ENCODE measurements at places on chromosomes 7 and 10. TPM values are rescaled to one million over a fixed set of nuclear protein-coding genes. Genes with fewer than 3 reads are reported as not detected.

RTKN2 gene
- 0.21 TPM for total RNA-seq

DNA sequence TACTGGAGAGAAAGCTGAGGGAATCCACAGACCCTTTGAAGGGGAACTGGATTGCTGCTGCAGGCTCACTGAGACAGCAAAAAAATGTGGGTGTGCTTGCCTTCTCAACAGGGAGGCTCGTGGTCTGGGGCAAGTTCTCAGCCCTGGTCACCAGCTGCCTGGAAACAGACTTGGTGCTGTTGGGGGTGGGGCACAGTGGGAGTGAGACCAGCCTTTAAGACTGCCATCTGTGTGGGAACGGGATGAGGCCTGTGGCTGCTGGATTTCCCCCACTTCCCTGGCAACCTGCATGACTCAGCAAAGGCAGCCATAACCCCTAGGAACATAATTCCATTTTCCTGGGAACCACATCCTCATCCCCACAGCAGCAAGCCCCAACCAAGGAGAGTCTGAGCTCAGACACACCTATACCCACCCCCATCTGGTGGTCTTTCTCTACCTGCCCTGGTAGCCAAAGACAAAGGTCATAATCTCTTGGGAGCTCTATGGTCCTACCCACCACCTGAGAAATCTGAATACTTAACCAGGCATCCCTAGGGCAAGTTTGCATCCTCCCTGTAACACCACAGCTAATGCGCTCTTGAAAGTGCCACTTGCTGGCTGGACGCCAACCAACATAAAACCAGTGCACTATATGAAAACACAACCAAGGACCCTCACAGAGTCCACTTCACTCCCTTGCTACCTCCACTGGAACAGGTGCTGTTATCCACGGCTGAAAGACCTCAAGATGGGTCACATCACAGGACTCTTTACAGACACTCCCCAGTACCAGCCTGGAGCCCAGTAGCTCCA lies 45.0 kb upstream of the TFEC start:
- H3K36me3 ChIP-seq, result no peaks in the 10 kb centered on the region
- no peak for DNase-seq
- no peak overlapping the region for H3K27ac ChIP-seq
- H3K27me3 ChIP-seq, result no peaks in the 10 kb centered on the region
- H3K4me1 ChIP-seq, result no peaks in the 10 kb centered on the region

- no peak overlapping the region for H3K27ac ChIP-seq
- no peaks in the 10 kb centered on the region for H3K27me3 ChIP-seq
- no peak overlapping the region for H3K4me3 ChIP-seq
- H3K4me1 ChIP-seq, result no peaks in the 10 kb centered on the region
- DNase-seq, result no peak
Measured at GRCh38 chr7:140983802-140984201, 30.9 kb downstream of the MRPS33 start.

ATG9B gene
- not detected for total RNA-seq

DNA sequence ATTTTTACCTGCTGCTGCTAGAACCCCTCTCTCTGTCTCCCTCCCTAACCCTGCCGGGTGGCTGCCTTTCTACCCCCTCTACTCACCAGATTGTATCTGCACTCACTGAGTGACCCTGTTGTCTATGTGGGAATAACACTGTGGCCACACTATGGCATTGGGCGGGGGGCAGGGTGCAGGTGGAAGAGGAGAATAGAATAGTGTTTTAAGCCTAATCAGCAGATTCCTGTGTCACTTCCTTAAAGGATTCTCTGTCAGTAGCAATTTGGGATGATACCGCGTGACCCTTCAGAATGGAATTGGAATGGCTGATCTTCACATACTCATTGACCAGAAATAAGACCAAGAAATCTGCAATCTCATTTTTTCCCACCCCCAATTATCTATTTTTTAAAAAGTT lies 67.1 kb upstream of the ANKRD1 start:
- H3K4me1 ChIP-seq, result no peaks in the 10 kb centered on the region
- no peak overlapping the region for H3K4me3 ChIP-seq
- no peak for DNase-seq
- H3K27me3 ChIP-seq, result no peaks in the 10 kb centered on the region
- no peak overlapping the region for H3K27ac ChIP-seq
- H3K36me3 ChIP-seq, result no peaks in the 10 kb centered on the region

DNA sequence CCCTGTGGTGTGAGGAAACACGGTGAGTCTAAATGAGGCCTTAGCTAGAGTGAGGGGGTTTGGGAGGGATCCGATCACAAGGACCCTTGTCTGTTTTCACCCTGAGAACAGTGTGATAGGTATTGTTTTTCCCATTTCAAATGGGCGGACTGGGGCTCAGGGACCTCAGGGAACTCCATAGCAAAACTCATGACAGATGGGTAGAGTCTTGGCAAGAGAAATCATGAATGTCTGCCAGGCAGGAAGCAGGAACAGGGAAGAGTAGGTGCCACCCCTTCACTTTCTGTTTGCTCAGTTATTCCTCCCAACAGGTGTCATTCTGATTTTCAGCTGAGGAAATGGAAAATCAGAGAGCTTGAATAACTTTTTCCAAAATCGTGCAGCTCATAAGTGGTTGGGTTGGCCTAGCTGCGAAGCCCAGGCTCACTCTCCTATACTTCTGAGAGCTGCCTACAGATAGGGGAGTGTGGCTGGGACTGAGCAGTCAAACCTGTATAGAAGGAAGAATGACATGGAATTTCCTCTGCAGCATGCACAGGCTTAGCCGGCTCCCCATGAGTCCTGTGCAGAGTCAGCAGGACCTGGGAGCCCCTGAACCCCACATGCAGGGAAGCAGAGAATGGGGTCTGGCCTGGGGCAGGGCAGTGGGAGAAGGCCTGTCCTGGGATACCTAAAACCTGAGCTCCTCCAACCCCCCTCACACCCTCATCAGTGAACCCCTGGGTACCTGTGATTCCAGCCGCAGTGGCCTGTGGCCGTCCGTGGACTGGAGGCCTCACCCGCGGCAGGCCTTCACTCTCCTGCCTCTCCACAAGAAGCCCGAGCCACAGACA lies 17.6 kb upstream of the C10orf105 start:
- H3K27ac ChIP-seq, result no peak overlapping the region
- H3K27me3 ChIP-seq, result no peaks in the 10 kb centered on the region
- H3K4me1 ChIP-seq, result no peaks in the 10 kb centered on the region
- no peak overlapping the region for H3K4me3 ChIP-seq

DNA sequence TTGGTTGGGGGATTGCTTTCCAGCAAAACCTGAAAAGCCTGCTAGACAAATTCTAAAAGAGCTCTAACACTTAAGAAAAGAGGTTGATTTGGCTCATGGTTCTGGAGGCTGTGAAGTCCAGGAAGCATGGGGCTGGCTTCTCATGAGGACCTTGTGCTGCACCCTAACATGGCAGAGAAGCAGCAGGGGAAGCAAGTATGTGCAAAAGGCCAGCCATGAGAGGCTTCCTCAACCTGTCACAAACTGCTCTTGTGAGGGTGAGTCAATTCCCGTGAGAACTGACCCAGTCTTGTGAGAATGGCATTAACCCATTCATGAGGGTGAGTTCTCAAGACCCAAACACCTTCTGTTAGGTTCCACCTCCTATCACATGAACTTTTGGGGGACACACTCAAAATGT lies 54.3 kb upstream of the IGFBP3 start:
- H3K27me3 ChIP-seq, result no peaks in the 10 kb centered on the region
- DNase-seq, result no peak
- H3K4me3 ChIP-seq, result no peak overlapping the region
- no peak overlapping the region for H3K27ac ChIP-seq
- no peaks in the 10 kb centered on the region for H3K36me3 ChIP-seq
- H3K4me1 ChIP-seq, result peaks cover 2% of the 10 kb centered on the region

DNA sequence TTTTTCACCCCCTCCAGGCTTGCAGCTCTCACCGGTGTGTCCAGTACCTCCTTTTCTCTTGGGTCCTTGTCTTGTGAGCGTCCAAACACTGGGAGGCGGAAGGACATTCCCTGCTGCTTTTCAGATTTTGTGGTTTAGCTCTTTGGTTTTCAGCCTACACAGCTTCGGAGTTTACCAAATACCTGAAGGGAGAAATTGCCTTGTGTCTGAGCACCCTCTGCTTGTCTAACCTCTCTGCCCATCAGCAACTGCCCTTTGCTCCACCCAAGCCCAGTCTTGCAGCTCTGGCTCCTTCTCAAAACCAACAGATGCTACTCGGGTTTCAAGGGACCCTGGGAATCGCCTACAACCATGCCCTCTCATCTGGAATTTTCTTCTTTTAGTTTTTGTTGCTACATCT lies 519.1 kb upstream of the IGFBP3 start:
- no peak overlapping the region for H3K4me3 ChIP-seq
- H3K4me1 ChIP-seq, result no peaks in the 10 kb centered on the region
- H3K36me3 ChIP-seq, result no peaks in the 10 kb centered on the region
- no peak for DNase-seq
- H3K27ac ChIP-seq, result no peak overlapping the region

GRCh38 chr7:37174460-37174859 lies 274.2 kb downstream of the ELMO1 start:
- no peak overlapping the region for H3K27ac ChIP-seq
- DNase-seq, result no peak
- no peaks in the 10 kb centered on the region for H3K4me1 ChIP-seq
- H3K4me3 ChIP-seq, result no peak overlapping the region
- H3K36me3 ChIP-seq, result no peaks in the 10 kb centered on the region

CALML5 gene
- not detected for total RNA-seq

SFTPA1 gene
- total RNA-seq, result 1.7 TPM

NUDT1 gene
- 11.9 TPM for total RNA-seq

GRCh38 chr10:27297844-27298521 lies 57.4 kb upstream of the ACBD5 start:
- no peak overlapping the region for H3K4me3 ChIP-seq
- H3K27me3 ChIP-seq, result no peaks in the 10 kb centered on the region
- H3K4me1 ChIP-seq, result no peaks in the 10 kb centered on the region
- no peak for DNase-seq
- no peak overlapping the region for H3K27ac ChIP-seq

MACC1 gene
- 1.7 TPM for total RNA-seq

PROSER2 gene
- 8.0 TPM for total RNA-seq

GRCh38 chr7:47758546-47758945 lies 176.6 kb upstream of the TNS3 start:
- peaks cover 5% of the 10 kb centered on the region for H3K4me1 ChIP-seq
- H3K27me3 ChIP-seq, result no peaks in the 10 kb centered on the region
- H3K4me3 ChIP-seq, result no peak overlapping the region

DNA sequence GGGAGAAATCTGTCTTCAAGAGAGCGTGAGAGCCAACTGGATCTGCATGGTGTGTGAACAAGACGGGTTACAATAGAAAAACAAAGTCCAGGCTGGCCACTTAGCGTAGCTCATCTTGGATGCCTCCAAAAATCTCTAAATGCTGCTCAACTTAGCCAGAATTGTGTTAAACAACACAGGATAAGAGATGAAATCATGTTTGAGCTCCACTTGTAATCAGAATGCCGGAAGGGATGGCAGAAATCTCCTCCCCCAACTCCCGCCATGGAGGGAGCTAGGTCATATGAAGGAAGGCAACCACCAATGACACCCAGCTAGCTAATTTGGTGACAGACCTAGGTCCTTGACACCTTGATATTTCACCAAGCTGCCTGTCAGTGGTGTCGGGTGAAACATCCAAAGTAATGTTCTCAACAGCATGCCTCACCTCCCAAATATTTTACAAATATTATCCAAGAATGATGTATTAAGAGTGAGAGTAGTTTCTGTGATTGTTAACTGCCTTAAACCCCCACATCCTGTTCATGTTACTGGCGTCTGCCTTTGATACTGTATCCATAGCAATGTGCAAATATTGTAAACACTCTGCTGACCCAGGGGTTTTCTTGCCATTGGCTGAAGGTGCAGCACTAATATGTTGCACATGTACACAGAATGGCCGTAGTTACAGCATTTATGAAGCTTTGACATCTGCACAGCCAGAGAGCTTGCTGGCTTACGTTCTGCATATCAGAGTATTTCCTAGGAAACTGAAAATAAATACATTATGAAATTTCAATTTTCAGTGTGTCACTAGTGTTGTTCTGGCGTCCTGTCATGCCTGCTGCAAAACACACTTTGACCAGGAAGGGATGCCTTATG lies 25.8 kb downstream of the TMEM254 start:
- no peaks in the 10 kb centered on the region for H3K36me3 ChIP-seq
- H3K4me3 ChIP-seq, result no peak overlapping the region

DNA sequence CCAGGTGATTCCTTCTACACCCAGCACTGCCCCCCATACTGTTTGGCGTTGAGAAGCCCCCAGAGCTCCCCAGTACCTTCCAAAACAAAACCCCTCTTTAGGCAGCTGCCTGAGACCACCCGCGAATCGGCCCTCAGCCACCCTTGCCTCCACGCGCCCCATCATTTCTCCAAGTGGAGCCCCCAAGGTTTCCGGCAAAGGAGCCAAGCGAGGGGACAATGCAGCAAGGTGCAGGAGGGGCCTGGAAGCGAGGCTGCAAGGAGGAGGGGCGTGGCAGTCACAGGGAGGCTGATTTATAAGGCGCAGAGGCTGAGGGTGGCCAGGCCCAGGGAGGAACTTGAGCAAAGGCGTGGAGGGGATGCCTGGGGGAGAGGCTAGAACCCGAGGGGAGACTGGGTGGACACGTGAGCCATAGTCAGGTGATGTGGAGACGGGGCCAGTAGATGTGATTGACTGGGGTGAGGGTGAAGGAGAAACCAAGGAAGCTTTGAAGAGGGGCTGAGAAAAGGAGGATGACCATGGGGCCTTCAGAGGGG lies 16.2 kb downstream of the SLC29A3 start:
- no peaks in the 10 kb centered on the region for H3K36me3 ChIP-seq
- H3K4me1 ChIP-seq, result no peaks in the 10 kb centered on the region
- H3K27me3 ChIP-seq, result no peaks in the 10 kb centered on the region
- DNase-seq, result no peak

GATA3 gene
- 2.0 TPM for total RNA-seq

DNA sequence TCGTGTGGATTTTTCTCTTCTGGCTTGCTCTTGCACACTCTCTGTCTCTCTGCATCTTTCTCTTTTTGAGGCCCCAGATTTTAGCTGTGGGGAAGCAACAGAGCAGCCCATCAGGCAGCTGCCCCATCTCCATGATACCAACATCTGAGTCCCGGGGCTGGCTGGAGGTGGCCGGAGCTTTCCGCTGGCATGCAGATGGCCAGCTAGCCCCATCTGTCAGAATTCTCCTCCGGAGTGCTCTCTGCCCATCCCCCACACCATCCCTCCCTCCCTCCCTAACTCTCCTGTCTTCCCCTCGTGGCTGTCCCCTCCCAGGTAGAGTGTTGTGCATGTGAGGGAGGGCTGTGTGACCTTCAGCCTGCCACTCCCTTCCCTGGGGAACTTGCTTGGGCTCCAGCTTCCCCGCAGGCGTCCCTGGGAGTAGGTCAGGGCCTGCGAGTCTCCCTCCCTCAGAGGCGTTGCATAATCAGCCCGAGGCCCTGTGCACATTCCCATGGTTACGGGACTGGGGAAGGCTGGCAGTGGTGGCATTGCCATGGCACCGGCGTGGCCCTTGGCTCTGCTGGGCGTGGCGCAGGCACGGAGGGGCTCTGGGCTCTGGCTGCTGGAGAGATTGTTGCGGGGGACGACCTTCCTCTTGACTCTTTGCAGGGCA lies 24.7 kb downstream of the GHRHR start:
- no peaks in the 10 kb centered on the region for H3K36me3 ChIP-seq
- H3K4me3 ChIP-seq, result no peak overlapping the region
- no peak overlapping the region for H3K27ac ChIP-seq
- DNase-seq, result no peak
- H3K27me3 ChIP-seq, result no peaks in the 10 kb centered on the region

All from aorta (tissue), 5 donors.